ENCODE measurements at places on chromosomes 7 and 10.

DNA sequence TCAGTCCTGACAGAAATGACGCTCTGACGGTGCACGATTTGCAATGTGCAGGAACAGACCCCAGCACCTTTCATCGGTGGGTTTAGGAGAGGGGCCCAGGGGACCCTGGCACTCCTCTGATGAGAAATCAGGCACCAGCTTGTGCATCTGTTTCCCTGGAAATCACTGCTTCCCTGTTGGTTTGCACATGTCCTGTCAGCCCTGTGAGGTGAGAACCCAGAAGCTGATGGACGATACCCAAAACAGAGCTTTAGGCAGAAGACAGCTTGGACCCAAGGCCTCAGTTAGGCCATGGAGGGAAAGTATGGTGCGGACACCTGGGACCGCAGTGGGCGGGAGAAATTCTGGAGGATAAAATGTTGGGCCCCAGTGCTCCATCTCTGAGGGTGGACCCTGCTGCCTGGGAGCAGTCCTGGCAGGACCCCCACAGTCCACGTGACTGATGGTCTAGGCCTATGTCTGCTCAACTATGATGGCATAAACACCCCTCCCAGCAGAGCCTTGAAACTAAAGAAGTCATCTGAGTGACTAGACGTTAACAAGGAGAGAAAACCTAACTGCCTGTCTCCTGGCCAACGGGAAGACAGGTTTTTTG lies 242.8 kb downstream of the PTPRN2 start:
- no peak for DNase-seq

DNA sequence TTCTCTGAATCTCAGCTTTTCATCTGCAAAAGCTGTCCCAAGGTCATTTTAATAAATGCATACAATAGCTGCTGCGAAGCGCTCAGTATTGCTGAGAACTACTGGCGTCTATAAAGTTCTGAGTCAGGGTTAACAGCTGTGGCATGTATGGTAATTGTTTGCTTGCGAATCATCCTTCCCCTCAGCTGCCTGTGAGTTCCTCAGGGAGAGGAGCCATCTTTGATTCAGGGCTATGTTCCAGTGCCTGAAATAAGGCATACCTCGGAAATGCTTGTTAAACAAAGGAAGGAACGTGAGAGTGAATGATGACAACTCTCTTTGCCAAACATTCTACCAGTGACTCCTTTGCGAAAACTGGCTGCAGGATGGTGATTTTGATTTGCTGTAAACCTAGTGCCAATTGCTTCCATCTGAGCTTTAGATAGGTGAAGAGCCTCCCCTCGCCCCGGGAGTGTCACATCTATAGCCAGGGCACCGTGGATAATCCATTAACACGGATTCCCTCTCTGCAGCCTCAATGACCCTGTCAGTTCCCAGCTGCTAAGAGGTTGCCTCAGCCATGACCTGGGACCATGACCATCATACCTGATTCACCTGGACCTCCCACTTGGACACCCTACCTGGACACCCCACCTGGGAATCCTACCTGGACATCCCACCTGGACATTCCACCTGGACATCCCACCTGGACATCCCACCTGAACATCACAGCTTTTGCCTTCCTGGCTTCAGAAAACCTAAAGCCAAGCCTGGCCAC lies 39.6 kb downstream of the GPRIN2 start:
- DNase-seq = no peak

GRCh38 chr10:123045961-123046731 lies 37.3 kb downstream of the ACADSB start:
- no peak for DNase-seq

DNA sequence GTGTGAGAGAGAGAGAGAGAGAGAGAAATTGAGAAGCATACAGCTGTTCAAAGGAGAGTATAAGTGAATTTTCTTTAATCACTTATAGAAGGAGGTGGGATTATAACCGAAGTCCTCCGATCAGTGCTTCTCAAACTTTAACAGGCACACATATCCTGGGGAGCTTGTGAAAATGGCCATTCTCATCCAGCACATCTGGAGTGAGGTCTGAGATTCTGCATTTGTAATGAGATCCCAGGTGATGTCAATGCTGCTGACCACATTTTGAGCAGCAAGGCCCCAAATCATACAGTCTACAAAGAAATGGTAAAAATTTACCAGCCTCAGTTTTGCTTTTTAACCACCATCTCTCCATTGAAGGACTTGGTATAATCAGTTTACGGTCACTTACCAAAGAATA lies 219.0 kb downstream of the PTEN start:
- DNase-seq = no peak

DNA sequence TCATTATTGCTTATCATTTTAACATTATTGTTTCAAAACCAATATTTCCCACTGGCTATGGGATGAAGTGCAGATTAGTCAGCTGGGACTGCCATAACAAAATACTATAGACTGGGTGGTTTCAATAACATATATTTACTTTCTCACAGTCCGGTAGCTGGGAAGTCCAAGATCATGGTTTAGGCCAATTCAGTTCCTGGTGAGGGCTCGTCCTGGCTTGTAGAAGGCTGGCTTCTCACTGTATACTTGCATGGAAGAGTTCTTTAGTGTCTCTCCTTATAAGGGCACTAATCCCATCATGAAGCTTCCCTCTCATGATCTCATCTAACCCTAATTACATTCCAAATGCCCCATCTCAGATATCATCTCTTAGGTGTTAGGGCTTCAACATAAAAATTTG lies 101.3 kb downstream of the CHRM2 start:
- DNase-seq = no peak

GRCh38 chr7:85102813-85103350 lies 84.0 kb downstream of the SEMA3D start:
- DNase-seq = no peak

GRCh38 chr10:21750424-21750823 lies 216.4 kb downstream of the MLLT10 start:
- DNase-seq = no peak
